MM.1S (cell line): ENCODE measurements at places on chromosomes 3 and 15.

GRCh38 chr3:87564438-87564837 lies 288.1 kb upstream of the POU1F1 start:
- no peak for DNase-seq

- no peak for DNase-seq
These were observed 66.4 kb upstream of the RPL35A start for GRCh38 chr3:197883541-197883940.

DNA sequence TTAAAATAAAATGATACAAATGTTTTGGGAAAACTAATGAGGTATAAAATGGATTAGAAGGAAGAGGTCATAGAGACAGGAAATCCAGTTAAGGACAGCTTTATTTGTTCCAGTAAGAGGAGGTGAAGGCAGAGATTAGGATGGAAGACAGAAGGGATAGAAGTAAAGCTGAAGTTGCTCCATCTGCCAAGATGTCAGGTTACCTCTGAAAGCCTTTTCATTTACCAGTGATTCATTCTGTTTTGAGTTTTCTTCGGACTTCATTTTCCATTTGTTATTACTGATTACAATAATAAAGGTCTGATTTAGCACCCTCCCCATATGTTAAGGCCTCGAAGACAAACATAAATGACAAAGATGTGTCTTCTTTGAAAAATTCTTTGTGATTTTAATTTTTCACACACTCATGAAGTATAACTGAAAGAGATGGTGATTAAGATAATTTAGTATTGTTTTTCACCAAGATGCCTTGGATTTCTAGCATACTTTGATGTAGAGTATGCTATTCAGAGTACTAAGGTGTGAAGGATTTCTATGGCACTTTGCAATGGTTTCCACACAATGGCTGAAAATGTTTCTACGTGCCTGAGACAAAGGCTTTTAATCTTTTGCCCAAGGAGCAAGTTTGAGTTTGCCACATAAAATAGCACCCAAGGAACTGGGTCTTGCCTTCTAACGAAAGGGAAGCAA lies 75.4 kb upstream of the PLAAT1 start:
- no peak for DNase-seq

- DNase-seq = no peak
These were observed 595.4 kb downstream of the FOXP1 start for GRCh38 chr3:70988111-70988510.

DNA sequence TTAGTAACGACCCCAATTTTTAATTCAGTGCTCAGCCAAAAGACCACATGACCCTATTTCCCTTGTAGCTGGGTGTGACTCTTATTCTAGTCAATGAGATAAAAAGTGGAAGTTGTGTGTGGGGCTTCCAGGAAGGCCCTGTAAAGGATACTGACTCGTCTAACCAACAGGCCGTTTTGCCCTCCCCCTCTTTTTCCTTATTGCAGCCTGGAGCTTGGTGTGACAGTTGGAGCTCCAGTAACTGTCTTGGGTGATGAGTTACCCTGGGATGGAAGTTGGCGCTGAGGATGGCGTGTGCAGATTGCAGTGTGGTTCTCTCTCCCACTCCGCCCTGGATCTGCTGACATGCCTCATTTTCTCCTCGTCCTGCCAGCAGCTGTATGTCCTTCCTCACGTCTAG lies 209.3 kb upstream of the PROK2 start:
- no peak for DNase-seq

DNA sequence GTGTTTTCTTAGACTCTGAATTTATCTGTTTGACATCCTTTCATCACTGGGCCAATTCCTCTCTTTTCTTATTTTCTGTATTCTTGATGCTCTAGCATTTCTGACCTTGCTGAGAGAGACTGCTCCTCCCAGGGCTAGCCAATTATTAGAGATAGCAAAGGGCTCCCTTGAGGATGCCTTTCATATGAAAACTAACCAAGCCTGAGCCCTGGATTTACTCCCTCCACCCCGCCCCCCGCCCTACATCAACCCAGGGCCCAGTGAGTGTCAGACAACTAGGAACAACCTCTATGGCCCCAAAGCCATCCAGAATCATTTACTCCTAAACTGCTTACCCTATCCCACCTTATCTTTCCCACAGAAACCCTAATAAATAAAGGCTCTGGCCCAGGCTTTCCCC lies 69.7 kb upstream of the LARS2 start:
- no peak for DNase-seq

DNA sequence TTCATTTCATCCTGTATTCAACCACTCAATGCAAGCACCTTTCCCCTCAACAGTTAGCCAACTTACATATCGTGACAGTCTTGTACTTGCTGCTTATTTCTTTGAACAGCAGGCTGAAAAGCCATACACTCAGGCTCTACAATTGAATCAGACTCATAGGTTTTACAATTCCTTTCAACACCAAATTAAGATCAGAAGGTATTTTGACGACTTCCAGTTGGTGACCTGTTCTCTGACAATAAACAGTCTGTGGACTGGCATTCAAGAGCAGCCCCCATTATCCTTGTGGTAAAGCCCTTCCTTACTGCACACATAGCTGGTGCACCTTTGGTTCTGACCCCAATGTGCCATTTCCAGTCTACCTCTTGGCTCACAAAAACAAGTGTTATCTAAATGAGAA lies 140.0 kb upstream of the MB21D2 start:
- DNase-seq = no peak

GRCh38 chr3:136617198-136617597 lies 135.0 kb downstream of the STAG1 start:
- DNase-seq = no peak

DNA sequence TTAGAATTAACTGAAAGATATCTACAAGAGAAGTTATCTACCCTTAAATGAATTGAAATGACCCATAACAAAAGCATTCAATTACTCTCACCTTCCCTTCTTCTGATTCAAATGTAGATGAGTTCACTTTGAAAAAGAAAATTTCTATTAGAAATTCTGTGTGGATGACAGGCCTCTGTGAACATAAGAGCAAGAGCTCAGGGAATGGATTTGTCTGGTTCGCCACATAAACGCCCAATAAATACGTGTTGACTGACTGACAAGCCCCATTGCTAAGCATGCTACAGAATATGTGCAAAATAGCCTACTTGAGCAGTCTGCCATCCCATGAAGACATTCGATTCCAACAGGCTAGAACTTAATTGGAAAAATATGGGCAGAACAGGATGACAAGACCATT lies 315.9 kb downstream of the MECOM start:
- DNase-seq = no peak

GRCh38 chr15:23762026-23762425 lies 74.9 kb upstream of the NDN start:
- no peak for DNase-seq

- no peak for DNase-seq
These were observed 74.9 kb upstream of the ZNF280D start for GRCh38 chr15:56808160-56808559.

GRCh38 chr3:38306941-38307340 lies 24.8 kb downstream of the SLC22A14 start:
- no peak for DNase-seq

DNA sequence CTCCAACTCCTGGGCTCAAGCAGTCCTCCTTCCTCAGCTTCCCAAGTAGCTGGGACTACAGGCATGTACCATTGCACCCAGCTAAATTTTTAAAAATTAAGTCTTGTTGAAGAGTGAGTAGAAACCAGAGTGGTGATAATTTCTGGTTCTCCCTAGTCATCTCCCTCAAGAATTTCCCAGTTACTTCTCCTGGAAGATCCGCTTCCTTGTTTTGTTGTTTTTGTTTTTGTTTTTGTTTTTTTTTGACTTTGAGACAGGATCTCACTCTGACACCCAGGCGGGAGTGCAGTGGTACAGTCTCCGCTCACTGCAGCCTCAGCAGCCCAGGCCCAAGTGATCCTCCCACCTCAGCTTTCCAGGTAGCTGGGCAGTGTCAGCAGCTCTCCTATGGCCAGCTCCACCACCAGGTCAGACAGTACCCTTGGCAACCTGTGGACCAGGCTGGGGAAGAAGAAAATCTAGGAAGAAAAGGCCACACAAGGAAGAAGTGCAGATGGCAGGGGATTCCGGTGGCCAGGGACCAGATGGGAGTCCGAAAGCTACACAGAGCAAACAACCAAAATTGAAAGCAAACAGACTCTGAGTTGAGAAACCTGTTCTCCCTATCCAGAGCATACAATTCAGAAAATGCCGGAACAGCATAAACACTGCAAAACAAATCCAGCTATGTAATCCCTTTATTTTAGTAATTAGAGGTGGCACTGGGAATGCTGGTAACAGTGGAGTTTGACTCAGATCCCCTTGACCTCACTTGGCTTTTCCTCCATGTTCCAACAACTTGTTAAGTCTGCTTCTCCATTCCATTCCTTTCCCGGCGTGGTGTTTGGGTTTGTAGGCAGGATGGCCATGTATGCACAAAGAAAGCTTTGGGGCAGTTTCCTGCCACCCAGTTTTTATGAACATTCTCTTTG lies 266.6 kb upstream of the CTDSPL start:
- DNase-seq = no peak

- no peak for DNase-seq
These were observed 36.2 kb downstream of the GTF2E1 start for GRCh38 chr3:120778776-120779175.

DNA sequence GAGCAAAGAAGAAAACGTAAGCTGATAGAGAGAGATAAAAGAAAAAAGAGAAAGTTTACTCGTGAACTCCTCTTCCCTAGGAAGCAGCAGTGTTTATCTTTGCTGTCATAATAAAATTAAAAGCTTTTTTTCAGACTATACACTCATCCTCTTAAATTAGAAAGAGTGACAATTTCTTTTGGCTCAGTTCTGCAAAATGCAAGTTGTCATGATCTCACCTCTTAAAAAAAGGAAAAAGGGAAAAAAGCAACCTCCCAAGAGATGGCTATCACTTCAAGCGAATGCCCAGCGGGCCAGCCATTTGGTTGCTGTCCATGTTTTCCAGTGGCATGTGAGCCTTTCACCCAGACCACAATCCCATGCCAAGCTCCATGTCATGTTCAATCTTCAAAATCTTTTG lies 7.0 kb upstream of the THBS1 start:
- DNase-seq = no peak

- DNase-seq = no peak
These were observed 11.4 kb downstream of the FHIT start for GRCh38 chr3:61239871-61240270.

DNA sequence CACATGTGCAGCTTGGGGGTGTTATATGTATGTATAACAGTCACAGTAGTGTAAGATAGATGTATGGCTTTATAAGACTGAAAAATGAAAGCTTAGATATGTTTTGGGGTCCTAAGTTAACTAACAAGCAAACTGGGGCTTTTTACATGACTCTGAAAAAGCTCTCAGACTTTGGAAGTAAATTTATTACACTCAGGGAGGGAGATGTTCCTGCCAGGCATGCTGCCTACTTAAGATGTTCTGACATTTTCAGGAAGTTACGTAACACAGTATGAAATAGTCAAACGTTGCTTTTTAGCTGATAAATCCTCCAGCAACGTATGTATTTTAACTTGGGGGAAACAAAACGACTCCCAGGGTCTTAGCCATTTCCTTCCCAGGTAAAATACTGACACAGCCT lies 1.7 kb upstream of the IFT57 start:
- no peak for DNase-seq

GRCh38 chr3:129663045-129663446 lies 56.6 kb upstream of the PLXND1 start:
- no peak for DNase-seq

DNA sequence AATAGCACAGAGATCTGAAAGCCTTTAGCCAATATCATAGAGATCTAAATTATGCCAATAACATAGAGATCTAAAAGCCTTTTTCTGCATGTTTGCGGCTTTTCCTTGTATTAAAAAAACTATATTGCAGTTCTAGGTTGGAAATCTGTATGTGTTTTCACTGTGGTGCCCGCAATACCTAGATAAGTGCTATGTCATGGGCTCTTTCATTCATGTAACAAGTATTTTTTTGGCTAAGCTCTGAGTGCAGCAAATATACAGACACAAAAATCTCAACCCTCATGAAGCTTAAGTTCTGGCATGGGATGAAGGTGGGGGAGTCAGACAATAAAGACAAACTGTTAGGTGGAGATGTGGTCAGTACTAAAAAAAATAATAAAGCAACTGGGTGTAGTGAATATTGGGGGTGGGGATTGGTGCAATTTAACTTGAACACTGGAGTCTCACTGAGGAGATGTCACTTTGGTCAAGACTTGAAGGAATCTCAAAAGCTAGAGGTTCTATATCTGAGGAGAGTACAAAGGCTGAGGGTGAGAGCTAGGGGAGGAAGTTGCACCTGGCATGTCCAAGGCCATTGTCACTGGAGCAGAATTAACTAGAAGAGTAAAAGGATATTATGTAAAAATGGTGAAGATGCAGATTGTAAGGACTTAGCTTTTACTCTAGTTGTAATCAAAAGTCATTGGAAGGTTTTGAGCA lies 973 bp downstream of the BUB1B start:
- peak; percentile 29 for DNase-seq

DNA sequence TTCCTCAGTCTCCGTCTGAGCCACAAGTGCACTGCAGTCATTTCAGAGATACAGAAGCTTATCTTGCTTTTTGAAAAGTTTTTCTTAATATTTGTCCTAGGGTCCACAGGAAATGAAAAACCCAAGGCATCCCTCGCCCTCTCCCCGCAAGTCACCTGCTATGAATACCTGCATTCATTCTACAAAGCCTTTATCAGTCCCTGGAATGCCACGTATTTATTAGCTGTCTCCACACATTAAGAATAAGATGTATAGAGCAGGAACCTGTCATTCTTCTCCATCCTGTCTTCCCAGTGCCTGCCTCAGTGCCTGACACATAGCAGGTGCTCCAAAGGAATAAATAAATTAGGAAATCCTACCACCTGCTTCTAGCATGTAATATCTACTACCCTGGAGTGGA lies 73.3 kb upstream of the ICE2 start:
- no peak for DNase-seq

DNA sequence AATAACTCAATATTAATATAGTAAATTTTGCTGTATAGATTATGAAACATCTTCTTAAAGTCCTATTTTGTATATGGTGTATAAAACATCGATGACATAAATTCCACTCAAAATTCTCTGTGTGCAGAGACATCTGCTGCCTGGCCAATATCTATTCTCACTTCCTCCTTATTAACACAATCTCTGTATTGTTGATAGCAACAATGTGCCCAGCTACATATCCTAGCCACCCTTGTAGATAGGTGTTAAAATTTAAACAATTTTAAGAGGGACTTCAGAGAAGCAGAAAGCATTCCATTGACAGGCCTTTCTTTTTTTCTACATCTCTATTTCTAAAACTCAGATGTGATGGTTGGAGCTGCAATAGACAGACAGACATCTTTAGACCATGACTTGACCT lies 72.3 kb downstream of the FGF12 start:
- no peak for DNase-seq

DNA sequence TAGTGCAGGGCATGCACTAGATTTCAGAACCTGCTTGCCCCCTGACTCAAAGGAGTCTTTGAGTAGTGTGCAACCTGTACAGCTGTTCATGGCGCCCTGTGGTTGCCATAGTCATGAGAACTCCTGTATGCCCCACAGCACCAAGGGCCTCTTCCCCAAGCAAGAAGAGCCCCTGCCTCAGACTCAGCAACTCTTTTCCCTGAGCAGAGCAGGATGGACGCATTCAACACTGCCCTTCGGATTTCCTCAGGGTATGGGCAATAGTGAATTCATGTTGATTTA lies 89.7 kb upstream of the KLF13 start:
- no peak for DNase-seq
